G401 (cell line): ENCODE measurements at places on chromosomes 5 and 9. TPM values are rescaled to one million over a fixed set of nuclear protein-coding genes. Genes with fewer than 3 reads are reported as not detected.
A peak's percentile ranks its signal among the peaks of the same experiment; 100 is the strongest.

DNA sequence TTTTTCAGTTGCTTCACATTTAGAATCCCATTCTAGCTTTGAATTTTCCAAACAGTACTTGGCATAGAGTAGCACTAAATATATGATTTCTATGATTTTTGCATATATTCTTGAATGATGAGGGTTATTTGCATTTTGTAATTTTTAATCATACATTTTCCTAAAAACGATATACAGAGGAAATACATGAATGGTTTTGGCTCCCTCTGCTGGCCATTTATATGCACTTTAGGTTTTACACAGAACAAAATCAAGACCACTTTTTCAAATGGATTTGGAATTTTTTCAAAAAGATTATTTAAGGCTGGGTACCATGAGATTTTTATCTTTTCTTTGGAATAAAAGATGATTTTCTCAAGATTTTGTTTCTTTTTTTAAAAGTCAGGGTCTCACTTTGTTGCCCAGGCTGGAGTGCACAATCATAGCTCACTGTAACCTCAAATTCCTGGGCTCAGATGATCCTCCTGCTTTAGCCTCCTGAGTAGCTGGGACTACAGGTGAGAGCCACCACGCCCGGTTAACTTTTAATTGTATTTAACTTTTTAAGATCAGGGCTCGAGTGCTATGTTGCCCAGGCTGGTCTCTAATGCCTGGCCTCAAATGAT, 16.7 kb upstream of the COMMD10 start:
- DNase-seq = peak; percentile 69

DNA sequence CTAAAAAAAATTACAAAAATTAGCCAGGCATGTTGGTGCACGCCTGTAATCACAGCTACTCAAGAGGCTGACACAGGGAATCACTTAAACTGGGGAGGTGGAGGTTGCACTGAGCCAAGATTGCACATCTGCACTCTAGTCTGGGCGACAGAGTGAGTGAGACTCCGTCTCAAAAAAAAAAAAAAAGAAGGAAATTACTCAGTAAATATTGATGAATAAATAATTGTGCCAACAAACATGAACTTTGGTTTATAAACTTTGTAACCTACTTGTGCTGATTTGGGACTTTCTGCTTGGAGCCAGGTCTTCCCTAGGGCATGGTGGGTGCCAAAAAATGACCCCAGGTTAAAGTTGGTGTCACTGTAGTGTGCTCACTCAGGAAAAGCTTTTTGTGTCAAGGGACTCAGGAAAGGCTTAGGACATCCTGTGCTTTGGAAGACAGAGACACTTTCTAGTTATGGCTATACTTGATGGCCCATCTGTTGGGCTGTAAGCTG, 19.0 kb downstream of the ABLIM3 start:
- DNase-seq = no peak

HMGXB3 gene
- 56.9 and 58.7 TPM in 2 replicates for total RNA-seq

- no peak for DNase-seq
Observed at GRCh38 chr9:34508463-34508862, 14.3 kb downstream of the ENHO start.

DNA sequence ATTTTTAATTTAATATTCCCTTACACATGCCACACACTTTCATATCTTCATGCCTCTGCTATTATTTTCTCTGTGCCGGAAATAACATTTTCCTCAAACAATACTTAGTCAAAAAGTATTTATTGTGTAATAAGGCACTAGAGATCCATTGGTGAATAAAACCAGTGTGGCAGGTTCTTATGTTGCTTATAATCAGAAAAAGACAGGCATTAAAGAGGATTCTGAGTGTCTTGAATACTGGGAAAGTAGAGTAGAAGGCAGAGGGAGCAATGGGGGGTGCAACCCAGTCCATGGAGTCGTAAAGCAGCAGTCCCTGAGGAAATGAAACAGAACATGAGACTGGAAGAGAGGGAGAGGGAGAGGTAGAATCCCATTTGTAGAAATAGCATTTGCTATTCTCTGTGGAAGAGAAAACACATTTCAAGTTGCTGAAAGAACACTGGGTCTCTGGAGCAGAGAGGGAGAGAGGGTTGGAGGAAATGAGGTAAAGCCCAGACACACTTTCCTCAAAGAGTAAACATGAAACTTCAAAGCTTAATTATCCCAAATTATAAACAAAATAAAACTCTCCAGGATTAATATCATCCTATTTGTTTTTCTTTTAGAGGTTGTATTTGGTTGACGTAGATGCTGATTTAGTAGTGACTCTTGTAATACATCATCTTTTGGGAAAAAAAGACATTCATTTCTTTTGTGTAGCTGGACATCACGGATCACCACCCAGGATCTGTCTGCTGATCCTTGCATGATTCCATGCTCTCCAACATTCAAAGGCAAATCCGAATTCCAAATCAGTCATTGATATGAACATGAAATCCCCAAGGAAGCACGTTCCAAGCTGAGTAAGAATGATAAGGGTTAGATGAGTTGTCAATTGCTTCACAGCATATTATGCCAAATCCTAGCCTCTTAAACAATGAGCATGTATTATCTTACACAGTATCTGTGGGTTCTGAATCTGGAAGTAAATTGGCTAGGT, 37.4 kb upstream of the GRAMD2B start:
- DNase-seq = peak; percentile 19

- DNase-seq = no peak
Observed at GRCh38 chr9:93235300-93235960, 51.5 kb downstream of the WNK2 start.

MEF2C gene
- total RNA-seq = 0.43 TPM in 1 of 2 replicates, not detected in the other

SPAG8 gene
- total RNA-seq = 2.1 and 2.4 TPM in 2 replicates

PCDHGA6 gene
- 0.92 TPM in 1 of 2 replicates, not detected in the other for total RNA-seq

GRCh38 chr5:57335092-57335660, 147.4 kb downstream of the ACTBL2 start:
- DNase-seq = no peak

- no peak for DNase-seq
Observed at GRCh38 chr5:55645304-55645703, 66.8 kb downstream of the SLC38A9 start.

DNA sequence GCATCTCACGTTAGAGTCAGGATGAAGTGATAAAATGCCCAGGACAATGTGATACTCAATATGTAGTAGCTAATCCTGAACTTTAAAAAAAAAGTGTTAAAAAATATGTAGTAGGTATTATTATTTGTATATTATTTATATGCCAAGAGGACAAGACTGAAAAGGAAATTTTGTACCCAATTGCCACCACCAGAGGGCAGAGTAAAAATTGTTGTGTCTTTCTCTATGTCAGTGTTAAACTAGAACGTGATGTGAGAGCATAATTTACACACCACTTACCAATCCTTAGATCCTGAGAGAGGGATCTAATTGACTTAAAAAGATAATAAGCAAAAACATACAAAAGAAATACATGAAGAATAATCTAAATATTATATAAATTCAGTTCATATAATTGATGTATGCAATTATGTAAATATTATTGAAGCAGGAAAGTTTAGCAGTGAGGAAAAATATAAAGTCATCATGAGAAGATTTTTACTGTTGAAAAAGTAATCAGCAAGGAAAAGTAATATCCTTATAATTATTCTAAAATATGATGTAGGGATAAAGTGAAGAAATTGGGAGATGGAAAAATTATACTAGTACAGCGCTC, 288.9 kb downstream of the RAB3C start:
- peak; percentile 50 for DNase-seq

FCN2 gene
- not detected in 2 replicates for total RNA-seq

DNA sequence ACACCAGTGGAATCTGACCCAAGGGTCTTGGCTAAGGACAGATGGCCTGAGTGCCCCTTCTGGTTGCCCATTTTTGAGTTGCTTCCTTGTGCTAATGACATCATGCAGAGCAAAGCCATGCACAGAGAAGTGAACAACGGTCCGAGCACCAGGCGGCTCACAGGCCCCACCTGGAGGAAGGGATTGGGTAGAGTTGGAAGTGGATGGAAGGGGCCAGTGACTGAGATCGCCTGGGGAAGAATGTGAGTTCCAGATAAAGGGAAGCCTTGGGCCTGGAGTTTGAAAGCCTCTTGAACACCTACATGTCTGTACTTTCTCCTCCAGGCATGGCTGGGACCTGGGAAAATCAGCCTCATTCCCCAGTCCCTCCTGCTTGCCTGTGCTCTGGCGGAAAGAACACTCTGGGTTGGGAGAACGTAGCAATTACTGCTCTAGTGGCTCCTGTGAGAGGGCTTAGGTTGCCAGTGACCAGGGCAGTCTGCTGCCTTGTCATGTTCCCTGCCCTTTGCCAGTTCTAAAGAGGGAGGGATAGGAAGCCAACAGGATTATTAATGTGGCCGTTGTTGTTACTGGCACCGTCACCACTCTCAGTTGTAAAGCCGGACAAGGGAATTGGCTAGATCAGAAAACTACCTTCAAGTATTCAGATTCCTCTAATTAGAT, 62.5 kb upstream of the PTPN3 start:
- DNase-seq = no peak

SLCO6A1 gene
- total RNA-seq = not detected in 2 replicates

DNA sequence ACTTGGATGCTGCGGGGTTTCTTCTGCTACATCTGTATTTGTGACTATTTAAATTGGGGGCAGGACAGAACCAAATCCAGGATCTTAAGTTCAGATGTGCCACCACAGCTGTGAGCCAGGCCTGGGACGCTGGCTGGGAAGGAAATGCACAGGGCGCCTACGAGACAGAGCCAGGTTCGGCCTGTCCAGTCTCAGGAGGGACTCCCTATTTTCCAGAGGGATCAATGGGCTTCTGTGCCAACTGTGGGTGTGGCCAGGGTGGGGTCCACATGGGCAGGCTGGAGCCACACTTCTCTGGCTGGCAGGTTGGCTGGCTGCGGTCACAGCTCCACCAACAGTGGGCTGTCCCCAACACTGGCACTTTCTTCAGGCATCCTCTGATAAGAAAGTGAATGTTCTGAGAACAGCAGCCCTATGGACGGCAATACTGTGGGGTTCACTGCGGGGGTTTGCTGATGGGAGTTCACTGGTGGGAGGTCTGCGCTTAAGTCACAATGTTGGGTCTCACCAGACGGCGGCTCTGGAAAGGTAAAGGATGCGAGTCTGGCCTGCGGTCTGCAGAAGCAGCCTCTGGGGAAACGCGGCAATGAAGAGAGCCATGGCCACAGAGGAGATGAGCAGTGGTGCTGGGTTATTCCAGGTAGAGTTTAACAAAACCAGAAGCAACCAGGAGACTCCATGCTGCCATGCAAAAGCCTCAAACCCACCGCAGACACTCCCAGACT, 78.1 kb downstream of the DAP start:
- DNase-seq = no peak

PCDHGA5 gene
- 0.24 TPM in 1 of 2 replicates, not detected in the other for total RNA-seq

FAM240B gene
- not detected in 2 replicates for total RNA-seq

- DNase-seq = no peak
Observed at GRCh38 chr9:96008502-96009222, 133.2 kb downstream of the ERCC6L2 start.

- DNase-seq = no peak
Observed at GRCh38 chr9:95778957-95779356, 96.5 kb upstream of the ERCC6L2 start.

DNA sequence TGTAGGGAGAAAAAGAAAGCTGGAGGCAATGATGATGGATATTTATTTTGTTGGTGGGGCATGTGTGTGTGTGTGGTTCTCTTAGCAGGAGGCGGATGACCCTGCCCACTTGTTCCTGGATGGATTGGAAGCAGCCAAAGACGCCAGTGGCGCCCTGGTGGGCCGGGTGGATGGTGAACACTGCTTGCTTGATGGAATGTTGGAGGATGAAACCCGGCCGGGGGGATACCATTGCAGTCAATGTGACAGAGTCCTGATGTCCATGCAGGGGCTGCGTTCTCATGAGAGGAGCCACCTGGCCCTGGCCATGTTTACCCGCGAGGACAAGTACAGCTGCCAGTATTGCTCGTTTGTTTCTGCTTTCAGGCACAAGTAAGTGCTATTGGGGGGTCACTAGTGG, 69.2 kb downstream of the ZNF462 start:
- DNase-seq = no peak

GPX3 gene
- 8.4 and 15.5 TPM in 2 replicates for total RNA-seq

BTF3 gene
- total RNA-seq = 310 and 326 TPM in 2 replicates

- peak; percentile 8 for DNase-seq
Observed at GRCh38 chr9:19992556-19992955, 203.7 kb upstream of the SLC24A2 start.

DNA sequence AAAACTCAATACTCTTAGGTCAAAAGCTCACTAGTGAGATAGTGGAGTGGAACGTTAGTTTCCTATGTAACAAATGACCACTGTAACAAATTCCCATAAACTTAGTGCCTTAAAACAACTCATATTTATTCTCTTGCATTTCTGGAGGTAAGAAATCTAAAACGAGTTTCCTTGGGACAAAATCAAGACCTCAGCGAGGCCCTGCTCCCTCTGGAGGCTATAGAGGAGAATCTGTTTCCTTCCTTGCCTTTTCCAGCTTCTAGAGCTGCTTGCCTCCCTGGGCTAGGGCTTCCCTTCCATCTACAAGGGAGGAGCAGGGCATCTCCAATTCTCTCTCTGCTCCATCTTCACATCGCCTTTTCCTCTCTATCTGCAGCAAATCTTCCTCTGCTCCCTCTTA, 32.0 kb downstream of the SEMA5A start:
- DNase-seq = no peak

PCDHA1 gene
- 0.03 TPM in 1 of 2 replicates, not detected in the other for total RNA-seq

- no peak for DNase-seq
Observed at GRCh38 chr5:79886925-79887655, 104.0 kb downstream of the MTX3 start.

DNA sequence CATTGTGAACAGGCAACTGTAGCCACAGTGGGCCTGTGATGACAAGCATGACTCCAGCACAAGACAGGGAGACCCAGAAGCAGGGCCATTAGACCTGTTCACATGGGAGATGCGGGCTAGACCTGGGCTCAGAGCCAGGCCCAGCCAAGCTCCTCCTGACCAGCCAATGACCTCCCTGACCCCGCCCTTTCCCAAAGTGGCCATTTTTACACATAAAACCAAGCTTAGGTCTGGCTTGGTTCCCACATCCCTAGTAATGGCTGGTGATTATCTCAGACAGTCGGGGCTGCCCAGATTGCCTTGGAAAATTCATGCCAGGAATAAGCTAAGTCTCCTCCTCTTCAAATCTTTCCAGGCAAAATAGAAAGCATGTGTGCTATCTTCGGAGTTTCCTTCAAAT, 94.1 kb downstream of the FRMD3 start:
- DNase-seq = no peak

C5orf63 gene
- total RNA-seq = not detected in 2 replicates

DNA sequence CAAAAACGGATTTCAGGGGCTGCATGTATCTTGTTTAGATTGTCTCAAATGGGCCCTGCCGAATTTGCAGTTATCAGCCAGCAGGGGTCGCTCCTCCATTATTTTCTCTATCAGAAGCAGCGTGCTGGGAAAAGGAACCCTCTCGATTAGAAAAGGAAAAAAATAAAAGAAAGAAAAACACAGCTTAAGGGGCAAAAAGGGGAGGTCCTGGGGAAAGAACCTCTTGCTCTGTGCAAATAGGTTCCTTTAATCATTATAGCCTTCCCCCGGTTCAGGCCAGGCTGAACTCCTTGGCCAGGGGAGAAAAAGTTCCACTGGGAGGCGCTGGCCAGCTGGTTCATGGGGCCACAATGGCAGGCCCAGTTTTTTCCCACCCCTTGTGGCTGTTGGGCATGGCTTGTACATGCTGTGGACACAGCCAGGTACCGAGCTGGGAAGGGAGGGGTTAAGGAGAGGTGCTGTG, 25.0 kb upstream of the CAPSL start:
- no peak for DNase-seq

GRCh38 chr9:28135549-28135948, 562.3 kb upstream of the C9orf72 start:
- DNase-seq = no peak

- DNase-seq = no peak
Observed at GRCh38 chr9:94718936-94719335, 7.6 kb upstream of the AOPEP start.

SIT1 gene
- not detected in 2 replicates for total RNA-seq
